ENCODE measurements at places on chromosomes 2 and 18.

DNA sequence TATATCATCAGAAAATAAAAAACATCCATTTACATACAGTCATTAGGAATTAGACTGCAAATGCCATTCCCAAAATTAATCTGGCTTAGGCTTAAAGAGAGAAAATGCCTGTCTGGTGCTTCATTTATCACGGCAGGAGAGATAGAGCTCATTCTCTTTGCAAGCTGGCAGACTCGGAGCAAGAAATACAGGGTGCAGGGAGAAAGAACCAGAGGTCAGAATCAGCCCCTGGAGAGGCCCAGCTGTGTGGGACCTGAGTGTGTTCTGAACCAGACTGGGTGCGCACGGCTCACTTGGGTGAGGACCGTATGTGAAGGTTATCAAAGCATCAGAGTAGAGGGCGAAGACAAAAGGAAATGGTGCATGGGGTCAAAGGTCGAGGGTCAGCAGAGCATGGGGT is 227.8 kb downstream of the ACKR3 start:
- no peak for DNase-seq

- no peak for DNase-seq
Observed at GRCh38 chr2:158912112-158912511, 56.3 kb upstream of the TANC1 start.

- no peak for DNase-seq
Observed at GRCh38 chr2:195395362-195395761, 261.7 kb upstream of the SLC39A10 start.

- no peak for DNase-seq
Observed at GRCh38 chr2:233600386-233600785, 17.0 kb upstream of the UGT1A8 start.

DNA sequence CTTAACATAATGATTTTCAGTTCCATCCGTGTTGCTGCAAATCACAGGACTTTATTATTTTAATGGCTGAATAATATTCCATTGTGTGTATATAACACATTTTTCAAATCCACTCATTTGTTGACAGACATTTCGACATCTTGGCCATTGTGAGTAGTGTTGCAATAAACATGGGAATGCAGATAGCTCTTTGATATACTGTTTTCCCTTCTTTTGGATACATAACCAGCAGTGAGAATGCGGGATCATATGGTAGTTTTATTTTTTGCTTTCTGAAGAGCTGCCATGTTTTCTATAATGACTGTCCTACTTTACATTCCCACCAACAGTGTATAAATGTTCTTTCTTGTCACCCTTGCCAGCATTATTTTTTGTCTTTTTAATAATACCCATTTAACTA is 420.3 kb upstream of the CHAC2 start:
- DNase-seq = no peak

GRCh38 chr2:28447086-28447485 is 48.8 kb upstream of the PLB1 start:
- no peak for DNase-seq

GRCh38 chr2:138213084-138213483 is 248.8 kb downstream of the HNMT start:
- no peak for DNase-seq

DNA sequence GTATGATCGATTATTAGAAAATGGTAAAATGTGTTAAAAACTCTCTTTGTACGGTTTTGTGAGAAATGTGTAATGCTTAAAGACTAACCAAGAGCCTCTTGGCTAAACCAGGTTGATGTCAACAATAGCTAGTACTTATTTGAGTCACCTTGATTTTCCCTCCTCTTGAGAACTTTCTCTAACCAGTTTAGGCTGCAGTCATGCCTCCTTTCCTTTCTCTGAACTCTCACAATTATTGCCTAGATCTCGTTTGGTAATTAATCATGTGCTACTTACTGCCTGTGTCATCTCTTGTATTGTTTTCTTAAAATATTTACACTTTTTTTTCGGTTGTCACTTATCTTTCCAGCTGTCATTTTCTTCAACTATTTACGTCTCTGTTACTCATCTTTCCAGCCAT is 1.1 kb upstream of the EPC2 start:
- no peak for DNase-seq

DNA sequence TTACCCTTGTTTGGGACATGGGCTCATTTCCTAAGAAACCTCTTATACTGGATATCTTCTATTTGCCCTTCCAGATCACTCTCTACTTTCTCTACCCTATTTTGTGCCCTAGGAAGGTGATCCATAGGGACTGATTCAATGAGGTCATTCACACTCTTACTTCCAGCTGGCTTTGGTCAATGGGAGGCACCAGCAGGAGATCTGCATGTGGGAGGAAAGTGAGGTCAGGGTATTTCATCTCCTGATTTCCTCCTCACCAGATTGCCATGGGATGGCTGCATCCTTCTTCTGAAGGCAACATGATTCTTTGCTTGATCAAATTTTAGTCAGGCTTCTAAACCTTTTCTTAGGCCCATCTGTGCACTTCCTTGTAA is 15.2 kb downstream of the M1AP start:
- no peak for DNase-seq

GRCh38 chr2:9549420-9549819 is 6.2 kb downstream of the ADAM17 start:
- DNase-seq = no peak

- DNase-seq = no peak
Observed at GRCh38 chr18:47560723-47561715, 309.6 kb upstream of the SKOR2 start.

GRCh38 chr18:62732617-62733016 is 17.3 kb downstream of the PHLPP1 start:
- DNase-seq = no peak

DNA sequence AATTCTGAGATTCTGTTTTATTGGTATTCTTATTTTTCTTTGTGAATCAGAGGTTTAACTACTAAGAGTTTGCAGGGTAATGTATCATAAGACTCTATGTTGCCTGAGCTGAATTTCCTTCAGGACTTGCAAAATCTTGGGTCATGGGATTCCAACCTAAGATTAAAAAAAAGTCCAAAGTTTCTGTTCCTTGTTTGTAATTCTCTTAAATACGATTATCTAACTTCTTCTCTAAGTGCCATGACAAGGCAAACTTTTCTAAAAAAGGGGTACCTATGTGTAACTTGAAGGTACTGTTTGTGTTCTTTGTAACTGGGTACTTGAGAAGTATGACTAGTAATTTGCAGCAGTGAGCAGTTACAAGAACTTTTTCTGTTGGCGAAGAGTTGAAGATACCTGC is 181.3 kb upstream of the ZEB2 start:
- no peak for DNase-seq

GRCh38 chr2:196607073-196607472 is 32.4 kb upstream of the CCDC150 start:
- no peak for DNase-seq

GRCh38 chr18:46211816-46212215 is 107.6 kb downstream of the HAUS1 start:
- DNase-seq = no peak

DNA sequence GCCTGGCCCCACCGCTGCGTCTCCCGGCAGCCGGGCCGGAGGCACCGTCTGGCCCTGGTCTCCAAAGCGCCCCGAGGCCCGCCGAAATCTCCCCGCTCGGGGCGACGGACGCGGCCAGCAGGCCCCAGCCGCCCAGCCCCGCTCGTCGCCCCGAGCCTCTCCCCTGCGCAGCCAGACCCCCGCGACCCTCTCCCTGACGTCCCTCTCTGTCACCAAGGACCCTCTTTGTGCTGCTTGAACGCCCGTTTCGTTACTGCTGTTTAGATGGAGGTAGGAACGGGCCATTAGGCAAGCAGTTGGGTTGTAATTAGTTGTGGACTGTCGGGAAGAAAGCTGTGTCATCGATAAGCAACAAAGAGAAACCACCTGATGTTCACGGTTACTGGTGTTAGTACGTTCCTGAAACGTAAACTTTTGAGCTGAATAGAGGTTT is 686 bp downstream of the UBXN4 start:
- DNase-seq = peak; percentile 45

DNA sequence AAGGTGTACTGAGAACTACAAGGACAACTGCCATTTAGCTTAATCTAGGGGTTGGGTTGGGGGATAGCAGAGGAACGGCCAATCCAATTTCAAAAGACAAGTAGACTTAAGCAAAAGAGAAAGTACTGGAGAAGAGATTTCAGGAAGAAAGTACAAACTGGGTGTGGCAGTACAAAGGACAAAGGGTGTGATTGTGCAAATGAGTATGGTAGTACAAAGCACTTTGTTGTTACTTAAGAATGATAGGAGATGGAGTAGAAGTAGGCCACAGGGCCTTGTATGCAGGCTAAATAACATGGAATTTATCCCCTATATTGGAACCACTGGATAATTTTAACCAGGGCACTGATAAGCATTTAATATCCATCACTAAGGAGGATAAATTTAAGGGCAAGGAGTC is 4.7 kb upstream of the ORC2 start:
- DNase-seq = no peak

GRCh38 chr2:118431586-118431985 is 343.3 kb downstream of the INSIG2 start:
- no peak for DNase-seq

- DNase-seq = no peak
Observed at GRCh38 chr2:138267161-138267901, 234.2 kb upstream of the SPOPL start.

- no peak for DNase-seq
Observed at GRCh38 chr2:7510353-7510752, 593.1 kb downstream of the RNF144A start.

- no peak for DNase-seq
Observed at GRCh38 chr2:127576433-127577207, 41.1 kb downstream of the MYO7B start.

DNA sequence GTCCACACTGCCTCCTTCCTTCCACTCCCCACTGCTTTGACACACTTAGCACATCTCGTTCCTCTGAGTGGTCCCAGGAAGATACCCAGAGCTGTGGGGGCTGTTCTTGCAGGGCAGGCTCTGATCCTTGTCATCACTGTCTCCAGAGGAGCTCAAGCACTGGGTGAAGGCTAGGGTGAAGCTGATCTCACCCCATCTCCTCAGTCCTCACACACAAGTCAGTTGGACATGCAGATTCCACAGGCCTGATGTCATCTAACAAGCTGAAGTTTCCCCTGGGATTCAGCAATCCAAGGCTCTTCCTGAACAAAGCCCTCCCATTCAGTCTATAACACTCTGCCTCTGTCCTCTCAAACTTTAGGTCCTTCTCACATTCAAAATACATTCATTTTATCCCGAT is 90.6 kb upstream of the RAB6C start:
- DNase-seq = no peak

DNA sequence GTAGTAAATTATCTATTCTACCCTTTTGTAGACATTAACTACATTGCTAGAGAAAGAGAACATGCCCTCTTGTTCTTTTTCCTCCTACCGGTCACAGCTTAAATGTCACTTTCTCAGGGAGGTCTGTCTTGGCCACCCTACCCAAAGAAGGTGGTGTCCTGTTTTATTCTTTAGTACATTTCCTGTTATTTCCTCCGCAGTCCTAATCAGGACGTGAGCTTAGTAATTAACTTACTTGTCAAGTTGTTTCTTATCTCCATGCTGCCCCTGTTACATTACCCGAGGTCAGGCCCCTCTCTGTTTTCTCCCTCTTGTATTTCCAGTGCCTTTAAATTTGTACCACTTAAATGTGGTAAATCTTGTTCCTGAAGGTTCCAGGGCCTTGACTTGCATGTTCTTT is 73.7 kb upstream of the RMDN2 start:
- DNase-seq = no peak

DNA sequence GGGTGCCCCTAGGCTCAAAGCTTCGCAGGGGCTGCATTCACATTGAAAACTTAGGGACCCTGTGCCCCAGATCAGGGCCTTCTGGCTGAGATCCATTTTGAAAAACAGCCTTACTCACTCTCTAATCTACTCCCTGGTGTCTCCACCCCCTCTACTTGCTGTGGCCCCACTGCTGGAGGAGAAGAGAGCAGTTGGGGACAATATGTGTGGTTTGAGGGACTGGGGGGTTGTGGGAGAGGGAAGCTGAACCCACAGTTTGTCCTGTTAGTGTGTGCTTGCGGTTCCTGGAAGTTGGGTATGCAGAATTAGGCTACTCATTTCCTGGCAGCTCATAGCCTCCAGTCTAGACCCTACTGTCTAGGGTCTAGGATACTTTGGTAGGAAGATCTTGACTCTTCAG is 211.4 kb downstream of the PRKCE start:
- DNase-seq = peak; percentile 29

DNA sequence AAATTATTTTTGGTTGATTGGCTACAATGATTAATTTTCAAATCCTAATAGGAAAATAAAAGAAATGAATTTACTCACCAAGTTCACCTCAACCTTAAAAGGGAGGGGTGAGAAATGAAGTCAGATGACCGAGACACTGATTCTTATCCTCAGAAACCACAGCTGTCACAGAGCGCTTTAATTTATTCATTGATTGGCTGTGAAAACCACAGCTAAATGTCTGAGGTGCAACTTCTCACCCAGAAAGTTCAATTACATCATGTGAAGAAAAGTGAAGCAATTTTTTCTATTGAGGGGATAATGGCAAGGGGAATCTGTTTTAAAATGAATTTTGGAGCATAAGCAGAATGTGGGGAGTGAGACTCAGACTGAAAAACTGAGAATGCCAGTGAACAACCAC is 128.4 kb downstream of the RNF152 start:
- no peak for DNase-seq

DNA sequence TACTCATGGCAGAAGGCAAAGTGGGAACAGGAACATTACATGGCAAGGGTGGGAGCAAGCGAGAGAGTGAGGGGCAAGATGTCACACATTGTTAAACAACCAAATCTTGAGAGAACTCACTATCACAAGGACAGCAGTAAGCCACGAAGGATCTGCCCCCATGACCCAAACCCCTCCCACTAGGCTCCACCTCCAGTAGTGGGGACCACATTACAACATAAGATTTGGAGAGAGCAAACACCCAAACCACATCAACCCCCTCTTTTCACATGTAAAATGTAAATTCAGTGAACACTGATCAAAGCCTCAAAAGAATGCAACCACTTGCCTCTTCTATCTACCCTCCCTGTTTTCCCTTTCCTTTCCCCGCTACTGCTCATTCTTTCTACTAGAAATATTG is 43.6 kb upstream of the TNP1 start:
- no peak for DNase-seq

DNA sequence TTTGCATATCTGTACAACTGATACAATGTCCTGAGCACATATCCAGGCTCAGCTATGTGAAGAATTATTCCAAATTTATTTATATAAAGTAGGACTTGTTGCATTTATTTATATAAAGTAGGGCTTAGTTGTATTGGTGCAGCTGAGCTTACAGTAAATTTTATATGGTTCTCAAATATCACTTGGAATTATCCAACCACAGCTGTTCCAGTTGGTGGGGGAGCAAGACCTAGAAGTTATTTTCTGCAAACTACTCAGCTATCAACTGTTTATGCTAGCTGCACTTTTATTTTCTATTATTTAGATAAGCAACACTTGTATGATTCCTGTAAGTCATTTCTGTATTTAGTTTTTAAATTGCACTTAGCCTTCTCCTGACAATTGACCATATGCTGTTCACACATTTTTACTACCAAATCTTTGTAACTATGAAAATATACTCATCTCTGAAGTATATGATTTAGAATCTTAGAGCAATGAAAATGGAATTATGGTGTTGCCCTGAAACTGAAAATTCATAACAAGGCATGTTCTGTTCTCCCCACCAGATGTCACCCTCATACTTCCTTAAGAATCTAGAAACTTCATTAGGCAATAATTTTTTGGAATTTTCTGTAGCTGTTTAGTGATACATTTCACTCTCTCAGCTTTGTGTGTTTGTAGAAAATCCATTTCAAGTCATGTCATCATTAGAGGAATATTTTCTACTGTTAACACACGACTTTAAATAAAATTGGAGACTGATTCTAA is 157.0 kb upstream of the CBLN2 start:
- no peak for DNase-seq
